ENCODE measurements at places on chromosomes 12 and 14.

- H3K36me3 ChIP-seq = no peaks in the 10 kb centered on the region
- H3K27ac ChIP-seq = no peak overlapping the region
- DNase-seq = no peak
- H3K4me3 ChIP-seq = no peak overlapping the region
- H3K4me1 ChIP-seq = peaks cover 15% of the 10 kb centered on the region
These were observed 1.0 kb downstream of the PPP1R36 start for GRCh38 chr14:64550621-64551333.

DNA sequence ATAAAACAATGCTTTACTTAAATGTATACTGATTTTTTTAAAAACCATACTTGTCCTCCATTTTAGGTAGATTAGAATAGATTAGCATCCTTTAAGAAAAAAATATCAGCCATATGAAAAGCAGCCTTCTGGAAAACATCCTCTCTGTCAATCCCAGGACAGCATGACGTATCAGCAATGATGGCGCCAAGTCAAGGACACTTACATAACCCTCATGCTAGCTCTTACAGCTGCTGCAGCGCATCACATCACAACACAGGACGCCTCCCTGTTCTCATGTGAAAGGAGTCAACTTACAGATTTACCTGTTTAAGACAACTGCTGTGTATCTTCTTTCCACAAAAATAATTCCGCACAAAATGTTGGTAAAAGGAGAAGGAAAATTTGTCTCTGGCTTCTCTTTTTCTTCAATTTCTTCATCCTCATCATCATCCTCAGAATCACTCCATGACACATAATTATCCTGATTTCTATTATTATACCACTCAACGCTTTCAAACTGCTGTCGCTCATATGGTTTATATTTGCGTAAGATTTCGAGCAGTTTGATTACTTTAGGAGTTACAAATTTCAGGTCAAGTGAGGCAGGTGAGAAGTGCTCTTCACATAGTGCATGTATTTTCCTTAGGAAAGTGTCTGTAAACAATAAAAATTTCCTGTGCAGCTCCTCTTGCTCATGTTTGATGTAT is 33.3 kb downstream of the DICER1 start:
- no peaks in the 10 kb centered on the region for H3K27me3 ChIP-seq
- H3K27ac ChIP-seq = no peak overlapping the region
- peaks cover 10% of the 10 kb centered on the region for H3K4me1 ChIP-seq
- DNase-seq = no peak

GRCh38 chr12:17134315-17134714 is 528.4 kb upstream of the LMO3 start:
- no peaks in the 10 kb centered on the region for H3K36me3 ChIP-seq
- no peak overlapping the region for H3K27ac ChIP-seq
- H3K27me3 ChIP-seq = no peaks in the 10 kb centered on the region
- H3K4me1 ChIP-seq = no peaks in the 10 kb centered on the region
- H3K4me3 ChIP-seq = no peak overlapping the region

DNA sequence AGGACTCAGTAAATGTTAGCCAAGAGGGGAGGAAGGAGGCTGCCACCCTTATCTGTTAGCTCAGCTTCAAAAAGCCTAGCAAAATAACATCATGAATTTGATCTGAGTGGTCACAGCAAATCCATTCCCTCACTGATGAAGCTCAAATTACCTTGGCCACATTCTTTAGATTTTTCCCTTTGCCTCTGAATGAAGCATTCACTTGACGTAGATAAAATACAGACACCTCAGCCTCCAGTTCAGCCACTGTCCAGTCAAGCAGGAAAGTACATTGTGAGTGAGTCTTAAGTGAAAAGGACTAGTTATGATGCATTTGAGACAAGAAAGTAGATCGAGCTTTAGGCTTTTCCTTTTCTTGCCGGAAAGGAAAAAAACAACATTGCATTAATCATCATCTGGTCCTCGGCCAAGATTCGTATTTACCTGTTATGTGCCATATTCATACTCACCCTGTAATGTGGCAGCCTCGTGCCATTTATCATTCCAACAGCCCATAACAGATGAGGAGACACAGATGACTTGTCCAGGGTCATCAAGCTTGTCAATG is 146.5 kb downstream of the ETV6 start:
- H3K4me1 ChIP-seq = peaks cover 22% of the 10 kb centered on the region
- no peaks in the 10 kb centered on the region for H3K27me3 ChIP-seq
- H3K4me3 ChIP-seq = no peak overlapping the region
- H3K27ac ChIP-seq = no peak overlapping the region
- H3K36me3 ChIP-seq = peaks cover 29% of the 10 kb centered on the region
- DNase-seq = no peak

- no peak overlapping the region for H3K4me3 ChIP-seq
- no peaks in the 10 kb centered on the region for H3K27me3 ChIP-seq
- no peaks in the 10 kb centered on the region for H3K4me1 ChIP-seq
- no peak for DNase-seq
- no peaks in the 10 kb centered on the region for H3K36me3 ChIP-seq
These were observed 424.9 kb upstream of the SYT1 start for GRCh38 chr12:78439666-78440065.

DNA sequence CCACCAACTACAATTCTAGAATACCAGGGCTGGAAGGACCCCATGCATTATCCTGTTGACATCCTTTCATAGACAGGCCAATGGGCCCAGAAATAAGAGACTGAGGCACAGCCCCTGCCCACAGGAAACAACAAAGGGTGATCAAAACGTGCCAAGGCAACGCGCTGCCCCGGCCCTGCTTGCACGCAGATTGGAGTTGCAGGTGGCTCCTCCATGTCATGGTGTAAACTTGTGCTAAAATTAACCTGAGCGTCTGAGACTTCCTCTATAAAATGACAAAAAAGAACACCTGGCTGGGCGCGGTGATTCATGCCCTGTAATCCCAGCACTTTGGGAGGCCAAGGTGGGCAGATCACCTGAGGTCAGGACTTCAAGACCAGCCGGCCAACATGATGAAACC is 30.1 kb downstream of the SPRING1 start:
- no peak overlapping the region for H3K4me3 ChIP-seq
- no peak overlapping the region for H3K27ac ChIP-seq
- no peak for DNase-seq
- peaks cover 15% of the 10 kb centered on the region for H3K27me3 ChIP-seq
- H3K36me3 ChIP-seq = peaks cover 5% of the 10 kb centered on the region

Data from activated CD4-positive, alpha-beta T cell treated with anti-CD3 and anti-CD28 coated beads, Interleukin-2, amount 10 ng/mL, durations not matched to agents 7 days and 5 days (primary cell).